ENCODE measurements at places on chromosomes 7 and 10.

- DNase-seq: no peak
Measured at GRCh38 chr10:3750854-3751253, 34.2 kb downstream of the KLF6 start.

DNA sequence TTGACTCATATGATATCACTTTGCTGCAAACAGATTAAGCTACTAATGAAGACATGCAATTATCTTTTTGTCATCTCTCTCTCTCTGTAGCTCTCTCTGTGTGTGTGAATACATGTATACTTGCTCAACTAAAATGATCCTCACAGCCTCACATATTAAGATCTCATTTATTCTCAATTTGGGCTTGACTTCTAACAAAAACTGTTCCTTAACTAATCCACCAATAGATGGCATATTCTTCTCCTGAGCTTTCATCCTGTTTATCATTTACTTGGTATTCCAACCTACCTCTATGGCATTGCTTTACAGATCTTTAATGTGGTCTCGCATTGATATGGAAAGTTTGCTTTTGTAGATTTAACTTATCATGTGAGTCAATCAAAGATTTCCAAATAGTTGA lies 540.4 kb downstream of the CNTNAP2 start:
- no peak for DNase-seq

DNA sequence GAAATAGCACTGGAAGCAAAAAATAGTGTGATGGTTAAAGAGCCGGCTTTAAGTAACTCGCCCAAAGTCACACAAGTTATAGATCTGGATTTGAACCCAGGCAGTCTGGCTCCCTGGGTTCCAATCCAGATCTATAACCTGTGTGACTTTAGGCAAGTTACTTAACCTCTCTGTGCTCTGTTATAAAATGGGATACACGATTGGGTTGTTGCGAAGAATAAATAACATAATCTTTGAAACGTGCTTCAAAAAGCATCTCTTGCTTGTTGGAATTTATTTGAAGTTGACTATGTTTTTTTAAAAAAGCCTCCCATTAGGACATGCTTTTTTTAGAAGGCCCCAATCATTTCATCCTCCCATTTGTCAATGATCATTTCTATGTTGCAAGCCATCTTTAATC lies 3.5 kb upstream of the LCOR start:
- DNase-seq: no peak

DNA sequence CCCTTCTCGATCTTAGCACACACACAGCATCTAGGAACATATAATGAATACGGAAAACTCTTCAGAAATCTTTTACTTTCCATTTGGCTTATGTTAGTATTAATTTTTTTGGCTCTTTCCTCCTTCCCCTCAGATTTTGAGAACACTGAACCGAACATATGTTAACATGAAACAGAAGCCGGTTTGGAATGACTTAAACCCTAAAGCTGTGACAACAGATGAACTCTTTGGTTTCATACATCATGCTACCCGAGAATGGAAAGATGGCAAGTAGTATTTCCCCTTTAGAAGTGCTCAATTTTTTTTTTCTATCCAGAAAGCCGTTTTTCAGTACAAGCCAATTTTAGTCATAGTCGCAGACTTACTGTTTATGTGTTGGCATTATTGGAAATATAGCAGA lies 164.7 kb downstream of the DNAH11 start:
- DNase-seq: no peak

GRCh38 chr10:121566755-121567154 lies 31.5 kb downstream of the FGFR2 start:
- no peak for DNase-seq

DNA sequence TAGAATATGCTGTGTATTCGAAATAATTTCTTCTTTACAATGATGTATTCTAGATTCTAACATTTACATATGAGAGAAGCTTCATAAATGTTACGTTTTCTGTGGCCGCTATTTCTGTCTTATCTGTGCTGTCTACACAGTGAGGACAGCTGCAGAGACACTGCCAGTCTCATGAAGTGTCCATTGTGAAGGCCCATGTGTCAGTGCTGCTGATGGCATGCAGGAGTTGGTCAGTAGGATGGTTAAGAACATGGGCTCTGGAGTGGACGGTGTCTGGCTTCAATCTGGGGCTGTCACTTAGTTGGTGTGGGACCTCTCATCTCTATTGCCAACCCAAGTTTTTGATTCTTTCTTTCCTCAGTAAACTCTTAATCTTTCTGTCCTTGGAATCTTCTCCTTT lies 137.3 kb downstream of the SDK1 start:
- no peak for DNase-seq

- DNase-seq: no peak
Measured at GRCh38 chr7:138478499-138478908, 18.4 kb downstream of the TRIM24 start.

- no peak for DNase-seq
Measured at GRCh38 chr7:78636727-78637126, 816.7 kb downstream of the MAGI2 start.

- DNase-seq: no peak
Measured at GRCh38 chr10:104098358-104098925, 12.8 kb upstream of the COL17A1 start.

- DNase-seq: no peak
Measured at GRCh38 chr10:30823651-30824050, 194.1 kb upstream of the LYZL2 start.

GRCh38 chr7:12705878-12706277 lies 18.4 kb downstream of the ARL4A start:
- no peak for DNase-seq

- no peak for DNase-seq
Measured at GRCh38 chr10:16199216-16199615, 237.6 kb upstream of the PTER start.

GRCh38 chr7:15308821-15309220 lies 253.0 kb downstream of the AGMO start:
- no peak for DNase-seq

- no peak for DNase-seq
Measured at GRCh38 chr10:86775056-86775869, 18.8 kb downstream of the BMPR1A start.

DNA sequence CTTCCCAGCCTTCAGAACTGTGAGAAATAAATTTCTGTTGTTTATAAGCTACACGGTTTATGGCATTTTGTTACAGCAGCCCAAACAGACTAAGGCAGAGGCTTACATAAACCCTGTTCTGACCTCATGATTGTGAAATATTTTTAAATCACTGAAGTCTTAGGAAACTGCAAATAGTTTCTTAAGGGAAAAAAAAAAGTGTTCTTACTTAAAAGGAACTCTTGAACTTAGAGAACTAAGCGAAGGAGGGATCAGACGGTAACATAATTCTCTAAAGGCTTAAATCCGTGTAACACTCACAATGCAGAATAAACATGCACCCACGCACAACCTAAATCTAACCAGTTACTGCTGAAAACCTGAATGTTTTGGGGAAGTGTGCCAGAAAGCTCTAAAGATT lies 749.1 kb upstream of the LRRTM3 start:
- no peak for DNase-seq

DNA sequence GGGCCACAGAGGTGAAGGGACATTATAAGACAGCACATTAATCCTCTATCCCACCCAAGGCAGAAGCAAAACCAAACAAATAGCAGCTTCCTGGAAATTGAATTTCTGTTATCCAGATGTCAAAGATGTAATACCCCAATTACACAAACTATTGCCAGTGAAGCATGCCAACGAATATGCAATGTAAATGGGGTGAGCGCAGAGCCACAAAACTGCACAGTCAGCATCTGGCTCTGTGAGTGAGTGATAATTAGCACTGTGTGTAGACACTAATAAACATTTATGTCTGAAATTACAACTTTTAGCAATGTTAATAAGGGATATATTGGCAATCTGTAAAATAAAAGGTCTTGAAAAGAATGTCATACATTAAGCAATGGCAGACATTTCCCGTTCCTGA lies 3.2 kb downstream of the BEND7 start:
- no peak for DNase-seq

- no peak for DNase-seq
Measured at GRCh38 chr7:29087840-29088170, 58.5 kb downstream of the CPVL start.

- DNase-seq: no peak
Measured at GRCh38 chr10:429696-430095, 259.8 kb downstream of the DIP2C start.

GRCh38 chr10:113359655-113360054 lies 193.2 kb upstream of the HABP2 start:
- DNase-seq: no peak

Data from NCI-H1417 treated with DMSO at 0.1 percent for 48 hours (cell line).